ENCODE measurements at places on chromosomes 5 and 9. TPM values are rescaled to one million over a fixed set of nuclear protein-coding genes. Genes with fewer than 3 reads are reported as not detected.

S1PR3 gene
- total RNA-seq: 12.5 TPM

ACSL6 gene
- 0.03 TPM for total RNA-seq

SLC6A18 gene
- total RNA-seq: not detected

SLCO4C1 gene
- total RNA-seq: not detected

GRCh38 chr5:75373862-75374261 is 36.8 kb downstream of the HMGCR start:
- no peaks in the 10 kb centered on the region for H3K27me3 ChIP-seq
- no peak overlapping the region for H3K27ac ChIP-seq
- H3K4me3 ChIP-seq: no peak overlapping the region
- no peaks in the 10 kb centered on the region for H3K4me1 ChIP-seq
- DNase-seq: no peak

GRCh38 chr5:154309371-154309745 is 118.8 kb downstream of the GALNT10 start:
- H3K4me3 ChIP-seq: no peak overlapping the region
- peaks cover 8% of the 10 kb centered on the region for H3K36me3 ChIP-seq
- DNase-seq: peak; percentile 31
- H3K27me3 ChIP-seq: no peaks in the 10 kb centered on the region

DNA sequence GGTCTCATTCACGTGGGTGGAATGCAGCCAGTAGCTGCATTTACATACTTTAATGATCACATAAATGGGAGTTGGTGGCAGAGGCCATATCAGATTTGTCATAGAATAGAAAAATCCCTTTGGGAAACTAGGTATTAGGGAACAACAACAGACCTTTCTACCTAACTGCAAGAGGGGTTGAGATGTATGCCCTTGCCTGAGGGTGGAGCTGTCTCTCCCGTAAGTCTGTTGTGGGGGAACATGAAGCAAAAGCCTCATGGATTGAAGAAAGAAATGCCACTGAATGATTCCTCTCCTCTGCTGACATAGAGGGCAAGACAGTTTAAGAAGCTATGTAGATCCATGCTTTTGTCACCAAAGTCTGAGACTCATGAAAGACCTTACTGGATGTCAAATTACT is 461.3 kb downstream of the SPOCK1 start:
- H3K4me3 ChIP-seq: no peak overlapping the region
- no peak for DNase-seq
- H3K36me3 ChIP-seq: no peaks in the 10 kb centered on the region
- H3K4me1 ChIP-seq: no peaks in the 10 kb centered on the region
- H3K27ac ChIP-seq: no peak overlapping the region

- no peaks in the 10 kb centered on the region for H3K4me1 ChIP-seq
- H3K4me3 ChIP-seq: no peak overlapping the region
- DNase-seq: no peak
- H3K36me3 ChIP-seq: no peaks in the 10 kb centered on the region
These were observed 5.0 kb downstream of the CMYA5 start for GRCh38 chr5:79694652-79695051.

Data from SJSA1 (cell line).